ENCODE measurements at places on chromosomes 1 and 21.

DNA sequence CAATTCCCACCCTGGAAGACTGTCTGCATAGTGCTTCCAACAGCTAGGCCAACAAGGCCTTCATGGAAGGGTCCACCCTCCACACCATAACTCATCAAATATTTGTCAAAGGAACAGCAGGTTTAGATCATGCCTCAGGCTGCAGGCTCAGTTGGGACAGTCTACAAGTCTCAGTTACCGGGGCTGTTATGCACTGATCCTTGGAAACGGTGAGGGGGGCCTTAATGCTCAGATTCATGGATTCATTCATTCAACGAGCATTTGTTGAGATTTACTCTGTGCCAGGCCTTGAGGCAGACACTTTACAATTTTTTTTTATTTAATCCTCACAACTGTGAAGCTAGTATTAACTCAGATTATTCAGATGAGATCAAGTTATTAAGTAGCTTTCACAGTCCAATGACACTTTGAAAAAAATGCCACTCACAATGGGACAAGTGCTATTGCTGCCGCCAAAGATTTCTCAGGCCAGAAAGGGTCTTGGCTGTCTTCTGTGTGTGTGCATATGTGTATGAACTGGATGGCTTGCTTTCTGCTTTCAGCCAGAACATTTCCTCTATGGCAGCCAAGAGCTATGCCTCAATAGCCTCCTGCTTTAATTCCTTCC lies 8.9 kb upstream of the C1orf216 start:
- no peak for DNase-seq

DNA sequence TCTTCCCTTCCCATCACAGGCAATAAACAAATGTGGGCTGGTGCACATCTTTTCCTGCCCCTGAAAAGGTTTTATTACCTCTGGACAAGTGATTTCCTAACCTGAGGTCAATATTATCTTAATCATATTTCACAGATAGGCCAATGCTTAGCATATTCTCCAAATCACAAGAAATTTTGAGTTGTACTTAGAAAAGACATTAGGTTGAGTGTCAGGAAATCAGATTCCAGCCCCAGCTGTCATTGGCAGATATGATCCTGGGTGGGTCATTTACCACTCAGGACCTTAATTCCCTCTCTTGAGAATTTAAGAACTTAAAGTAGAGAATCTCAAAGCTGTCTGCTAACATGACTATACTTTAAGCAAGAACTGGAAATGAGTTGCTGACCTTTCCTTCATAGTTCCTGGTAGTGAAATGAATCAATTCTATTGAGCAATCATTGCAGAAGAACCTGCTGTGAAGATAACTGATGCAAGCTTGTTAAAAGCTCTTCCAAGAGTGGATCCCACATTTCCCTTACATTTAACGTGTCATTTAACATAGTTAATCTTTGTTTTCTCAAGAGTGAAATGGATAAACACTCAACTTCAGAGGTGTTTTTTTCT lies 46.4 kb upstream of the CR2 start:
- DNase-seq = no peak

DNA sequence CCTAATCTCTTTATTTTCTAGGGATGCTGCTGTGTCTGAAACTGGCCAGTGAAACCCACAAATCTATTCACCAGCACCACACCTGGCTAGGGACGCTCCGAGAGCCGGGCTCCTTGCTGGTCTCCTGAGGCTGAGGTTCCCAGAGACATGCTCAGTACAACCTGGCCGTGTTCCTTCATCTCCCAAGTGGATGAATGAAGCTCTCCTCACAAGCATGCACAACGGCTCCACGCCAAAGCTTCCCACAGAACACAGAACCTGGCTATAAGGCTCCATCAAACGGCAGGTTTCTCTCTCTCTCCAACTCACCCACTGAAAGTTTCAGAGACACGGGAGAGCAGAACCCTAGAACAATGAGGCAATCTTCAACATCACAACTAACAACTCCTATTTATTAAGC lies 82.3 kb downstream of the TIAM1 start:
- no peak for DNase-seq

DNA sequence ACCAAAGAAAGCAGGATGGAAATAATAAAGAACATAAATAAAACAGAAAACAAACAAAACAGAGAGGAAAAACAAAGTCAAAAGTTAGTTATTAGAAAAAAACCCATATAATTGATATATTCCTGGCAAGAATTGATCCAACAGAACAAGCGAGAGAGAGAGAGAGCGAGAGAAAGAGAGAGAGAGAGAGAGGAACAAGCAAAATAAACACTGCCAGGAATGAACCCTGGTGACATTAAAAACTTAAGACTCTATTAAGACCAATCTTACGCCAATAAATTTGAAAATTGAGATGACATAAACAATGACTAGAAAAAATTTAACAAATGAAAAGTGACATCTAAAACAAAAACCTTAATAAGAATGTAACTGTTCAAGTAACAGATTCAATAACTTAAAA lies 64.1 kb downstream of the COP1 start:
- no peak for DNase-seq

- no peak for DNase-seq
Measured at GRCh38 chr1:217138173-217138765, 415.0 kb upstream of the ESRRG start.

DNA sequence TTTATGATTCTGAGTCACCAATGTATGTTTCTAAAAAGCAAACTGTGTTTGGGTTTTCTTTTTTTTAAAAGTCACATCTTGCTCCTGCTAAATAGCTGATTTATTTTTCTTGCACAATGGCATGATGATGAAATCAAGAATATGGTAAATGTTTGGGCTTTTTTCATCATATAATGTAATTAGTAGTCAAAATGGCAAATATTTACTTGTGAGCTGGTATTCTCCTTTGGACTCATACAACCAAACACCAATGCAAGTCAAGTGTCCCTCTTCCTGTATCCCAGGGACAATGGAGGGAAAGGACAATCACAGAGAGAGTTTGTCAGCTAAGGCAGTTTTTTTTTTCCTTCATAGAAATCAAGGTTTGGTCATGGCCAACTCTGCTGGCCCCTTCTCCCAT lies 94.6 kb upstream of the RALGPS2 start:
- no peak for DNase-seq

- no peak for DNase-seq
Measured at GRCh38 chr1:53061859-53062707, at the start of gene PODN. PODN (plus strand) TSS chr1:53062213; CDS start chr1:53069856, 7,643 bp downstream.

GRCh38 chr1:81201779-81202178 lies 599.0 kb upstream of the ADGRL2 start:
- no peak for DNase-seq

GRCh38 chr1:18820791-18821641 lies 38.4 kb downstream of the TAS1R2 start:
- DNase-seq = peak; percentile 4

DNA sequence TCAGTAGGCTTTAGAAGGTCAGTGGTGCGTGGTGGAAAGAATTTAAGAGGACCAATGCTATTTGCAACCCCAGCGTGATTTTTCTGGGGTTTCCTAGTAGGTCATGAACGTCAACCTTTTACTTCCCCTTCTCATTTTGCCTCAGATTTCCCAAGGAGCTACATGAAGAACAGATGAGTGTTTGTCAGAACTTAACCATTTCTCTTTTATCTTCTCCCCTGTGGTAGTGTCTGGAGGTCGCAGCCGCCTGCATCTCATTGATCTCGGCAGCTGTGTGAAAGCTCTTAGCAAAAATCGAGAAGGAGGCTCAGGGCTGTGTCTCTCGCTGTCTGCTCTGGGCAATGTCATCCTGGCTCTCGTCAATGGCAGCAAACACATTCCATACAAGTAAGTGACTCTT lies 491.1 kb downstream of the KIF26B start:
- DNase-seq = no peak

DNA sequence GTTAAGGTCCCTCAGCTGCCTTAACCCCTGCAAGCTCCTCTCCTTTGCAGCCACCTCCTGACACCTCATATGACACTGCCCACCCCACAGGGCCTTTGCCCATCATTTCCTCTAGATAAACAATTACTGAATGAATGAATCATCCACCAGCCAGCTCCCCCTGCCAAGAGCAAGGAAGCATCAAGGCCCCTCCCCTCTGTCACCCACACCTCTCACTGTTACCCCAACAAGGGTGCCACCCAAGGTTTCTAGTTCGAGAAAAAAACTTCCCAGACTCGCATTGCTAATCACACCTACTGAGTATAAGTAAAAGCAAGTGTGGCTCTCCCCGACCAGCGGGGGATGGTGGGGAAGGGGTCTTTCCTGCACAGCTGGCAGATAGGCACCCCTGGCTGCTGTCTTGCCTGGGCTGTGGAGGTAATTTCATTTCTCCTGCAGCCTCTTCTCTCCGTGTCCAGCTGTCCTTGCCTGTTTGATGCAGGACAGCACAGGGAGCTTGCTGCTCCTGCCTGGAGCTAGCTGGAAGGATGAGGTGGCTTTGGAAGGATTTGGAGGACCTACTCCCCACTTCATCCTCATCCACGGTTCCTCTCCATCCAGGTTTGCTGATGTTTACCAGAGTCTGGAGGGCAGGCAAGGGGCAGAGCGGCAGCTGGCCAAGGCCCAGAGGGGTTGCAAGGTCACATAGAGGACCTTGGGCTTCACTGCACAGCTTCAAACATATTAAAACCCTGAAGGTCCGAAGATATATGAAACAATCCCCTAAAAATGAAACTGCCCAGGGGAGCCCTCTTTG lies 33.1 kb upstream of the LBR start:
- DNase-seq = peak; percentile 27

DNA sequence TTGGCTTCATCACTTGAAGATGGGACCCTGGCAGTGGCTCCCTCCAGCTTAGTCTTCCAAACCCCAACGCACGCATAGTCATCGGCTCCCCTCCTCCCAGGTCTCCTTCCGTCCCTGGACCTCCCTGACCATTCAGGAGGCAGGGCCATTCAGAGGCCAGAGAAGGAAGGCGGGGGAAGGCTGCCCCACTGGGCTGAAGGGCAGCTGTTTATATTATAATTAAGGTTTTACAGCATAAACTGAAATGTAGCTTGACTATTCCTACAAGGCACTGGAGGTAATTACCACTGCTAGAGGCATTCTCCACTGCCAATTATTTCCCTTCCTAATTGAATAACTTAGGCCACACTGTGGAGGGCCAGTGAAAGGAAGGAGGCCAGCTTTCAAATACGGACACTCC lies 170.6 kb upstream of the PROX1 start:
- no peak for DNase-seq

- DNase-seq = no peak
Measured at GRCh38 chr1:174053826-174054225, 31.7 kb upstream of the RC3H1 start.

DNA sequence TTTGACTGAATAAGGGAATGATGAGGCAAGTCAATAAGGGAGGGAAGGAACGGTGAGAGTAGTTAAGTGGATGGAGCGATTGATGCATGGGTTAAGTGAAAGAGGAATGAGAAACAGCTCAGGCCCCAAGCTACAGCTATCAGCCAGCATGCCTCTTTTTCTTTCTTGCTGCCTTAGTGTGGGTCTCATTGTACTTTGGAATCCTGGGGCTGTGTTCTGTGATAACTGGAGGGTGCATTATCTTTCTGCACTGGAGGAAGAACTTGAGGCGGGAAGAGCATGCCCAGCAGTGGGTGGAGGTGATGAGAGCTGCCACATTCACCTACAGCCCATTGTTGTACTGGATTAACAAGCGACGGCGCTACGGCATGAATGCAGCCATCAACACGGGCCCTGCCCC lies 1.0 kb downstream of the TEX38 start:
- no peak for DNase-seq

- no peak for DNase-seq
Measured at GRCh38 chr1:208247696-208248095, 3.5 kb upstream of the PLXNA2 start.

DNA sequence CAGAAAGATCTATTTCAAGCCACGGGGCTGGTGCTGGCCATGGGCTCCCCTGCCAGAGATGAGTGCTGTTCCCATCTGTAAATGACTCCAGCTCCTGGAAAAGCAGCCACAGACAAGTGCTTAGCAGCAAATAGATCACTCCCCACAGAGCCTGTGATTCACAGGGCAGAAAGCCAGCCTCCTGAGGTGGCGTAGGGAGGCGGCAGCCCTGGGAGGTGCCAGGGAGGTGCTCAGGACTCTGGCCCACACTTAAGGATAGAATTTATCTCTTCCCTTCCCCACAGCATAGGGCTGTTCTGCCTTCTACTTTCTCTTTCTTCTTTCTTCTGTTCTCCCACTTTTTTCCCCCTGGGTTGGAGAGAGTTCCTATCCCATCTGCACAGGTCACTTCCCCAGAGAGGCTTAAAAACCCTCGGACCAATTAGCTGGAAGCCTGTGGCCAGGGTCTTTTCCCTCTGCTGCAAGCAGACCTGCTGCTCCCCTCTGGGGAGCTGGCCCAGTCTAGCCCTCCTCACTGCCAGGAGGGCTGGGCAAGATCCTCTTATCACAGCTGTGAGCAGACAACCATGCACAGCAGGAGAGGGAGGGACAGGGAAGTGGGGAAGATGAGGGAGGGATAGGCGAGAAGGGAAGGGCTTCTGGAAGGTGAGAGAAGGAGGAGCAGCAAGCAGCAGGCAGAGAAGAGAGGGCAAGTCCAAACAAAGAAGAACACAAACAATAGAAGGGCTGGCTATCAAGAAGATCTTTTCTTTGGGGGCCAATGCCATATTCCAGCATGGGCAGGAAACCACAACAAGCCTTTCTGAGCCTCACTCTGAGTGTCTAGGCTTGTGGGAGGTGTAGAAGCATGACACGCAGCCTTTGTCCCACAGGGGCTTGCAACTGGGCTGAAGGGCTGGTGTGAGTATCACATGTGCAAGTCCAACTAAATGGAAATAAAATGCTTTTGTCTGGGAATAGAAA lies 41.0 kb downstream of the KCND3 start:
- DNase-seq = no peak

DNA sequence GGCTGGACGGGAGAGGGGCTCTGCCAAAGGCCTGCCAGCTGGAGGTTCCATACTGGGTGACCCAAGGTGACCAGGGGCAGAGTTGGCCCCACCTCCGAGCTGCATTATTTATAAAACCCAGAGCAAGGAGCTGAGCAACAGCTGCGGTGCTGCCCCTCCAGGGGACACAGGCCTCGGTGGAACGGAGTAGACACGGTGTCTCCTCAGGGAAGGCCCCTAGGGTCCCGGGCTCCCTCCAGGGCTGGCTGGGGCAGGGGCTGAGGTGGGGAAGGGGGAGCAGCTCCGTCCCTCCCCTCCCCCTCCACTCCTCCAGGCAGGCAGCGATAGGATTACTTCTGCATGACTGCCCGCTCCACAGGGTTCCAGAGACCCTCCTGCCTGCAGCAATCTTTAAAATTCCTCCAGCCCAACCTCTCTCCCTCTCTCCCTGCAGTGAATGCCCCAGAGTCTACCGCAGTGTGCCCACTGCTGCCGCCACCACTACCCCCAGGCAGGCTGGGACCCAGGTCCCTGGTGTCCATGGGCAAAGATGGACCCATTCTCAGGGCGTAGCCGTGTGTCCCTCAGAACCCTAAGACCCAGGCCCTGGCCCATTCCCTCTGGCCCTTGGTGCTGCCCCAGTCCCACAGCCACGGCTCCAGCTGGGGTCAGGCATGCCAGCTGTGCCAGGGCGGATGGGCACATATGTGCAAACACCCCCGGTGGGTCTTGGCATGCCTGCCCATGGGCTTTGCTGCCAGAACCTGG lies 10.8 kb downstream of the AHDC1 start:
- DNase-seq = no peak

DNA sequence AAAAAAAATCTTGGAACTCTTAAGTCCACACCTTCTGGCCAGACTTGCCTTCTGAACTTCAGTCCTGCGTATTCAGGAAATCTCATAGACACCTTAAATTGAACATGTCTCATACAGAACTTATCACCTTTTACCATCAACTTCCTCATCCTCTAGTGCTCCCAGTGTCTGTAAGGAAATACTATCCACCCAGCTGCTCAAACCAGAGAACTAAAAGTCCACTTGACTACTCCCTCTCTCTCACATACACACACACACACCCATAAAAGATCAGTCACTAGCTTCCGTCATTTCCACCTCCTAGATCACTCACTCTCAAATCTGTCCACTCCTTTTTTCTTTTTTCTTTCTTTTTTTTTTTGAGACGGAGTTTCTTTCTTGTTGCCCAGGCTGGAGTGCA lies 10.9 kb upstream of the CAP1 start:
- DNase-seq = no peak
